ENCODE measurements at places on chromosomes 1 and 21.
A peak's percentile ranks its signal among the peaks of the same experiment; 100 is the strongest.

DNA sequence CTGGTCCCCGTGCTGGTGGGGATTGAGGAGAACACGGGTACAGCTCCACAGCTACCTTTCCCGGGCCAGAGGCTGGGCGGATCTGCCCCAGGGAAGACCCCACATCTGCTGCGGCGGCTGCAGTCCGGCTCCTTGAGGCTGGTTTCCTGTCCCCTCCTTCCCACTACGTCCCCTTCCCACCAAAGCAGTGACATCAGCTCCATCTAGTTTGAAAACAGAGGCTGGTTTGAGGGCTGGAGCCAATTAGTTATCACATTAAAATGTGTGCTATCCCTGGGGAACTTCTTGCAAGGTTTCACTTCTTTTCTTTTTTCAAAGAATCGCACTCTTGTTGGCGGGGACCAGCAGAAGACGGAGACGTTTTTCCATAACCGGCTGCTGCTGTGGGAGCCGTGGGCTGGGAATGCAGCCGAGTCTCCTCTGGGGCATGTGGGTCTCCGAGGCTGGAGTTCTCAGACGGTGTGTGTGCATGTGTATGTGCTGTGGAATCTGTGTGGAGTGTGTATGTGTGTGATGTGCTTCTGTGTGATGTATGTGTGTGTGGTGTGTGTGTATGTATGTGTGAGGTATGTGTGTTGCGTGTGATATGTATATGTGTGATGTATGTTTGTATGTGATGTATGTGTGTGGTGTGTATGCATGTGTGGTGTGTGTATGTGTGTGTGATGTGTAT is 8.9 kb upstream of the PCBP3 start:
- DNase-seq = no peak

GRCh38 chr1:203671521-203672278 is 45.1 kb downstream of the ATP2B4 start:
- DNase-seq = no peak

DNA sequence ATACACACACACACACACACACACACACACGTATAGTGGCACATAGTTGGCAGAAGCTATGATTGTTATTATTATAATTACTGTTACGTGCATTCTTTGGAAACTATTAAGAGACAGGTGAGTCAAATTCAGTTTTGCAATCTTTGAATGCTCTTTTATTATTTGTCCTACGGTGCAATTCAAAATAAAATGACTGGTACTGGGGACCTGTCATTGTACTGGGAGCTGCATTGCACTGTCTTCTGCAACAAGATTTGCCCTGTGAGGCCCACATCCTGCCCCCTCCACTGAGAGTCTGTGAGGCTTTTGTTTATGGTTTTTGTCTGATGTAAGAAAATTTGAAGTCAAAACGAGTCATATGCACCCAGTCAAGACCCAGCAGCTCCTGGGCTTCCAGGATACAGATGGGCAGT is 1.9 kb downstream of the LY9 start:
- no peak for DNase-seq

GRCh38 chr1:150282558-150282958 is 204 bp downstream of the CIART start:
- DNase-seq = no peak

DNA sequence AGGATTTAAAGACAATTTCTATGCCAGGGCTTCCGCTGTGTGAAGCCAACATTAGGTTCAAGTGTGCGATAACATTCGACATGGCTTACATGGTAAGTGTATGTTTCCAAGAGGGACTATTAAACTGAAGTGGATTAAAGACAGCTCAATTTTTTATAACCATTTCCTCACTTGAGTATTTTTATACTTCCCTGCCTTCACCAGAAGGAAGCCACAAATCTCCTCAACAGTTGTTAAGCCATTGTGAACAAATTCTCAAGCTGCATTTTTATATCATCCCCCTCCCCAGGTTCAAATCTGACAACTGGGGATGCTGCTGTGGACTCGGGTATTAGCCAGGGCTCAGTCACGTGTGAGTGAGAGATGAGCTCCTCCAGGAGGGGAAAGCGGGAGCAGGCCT is 116.3 kb downstream of the RHOU start:
- no peak for DNase-seq

DNA sequence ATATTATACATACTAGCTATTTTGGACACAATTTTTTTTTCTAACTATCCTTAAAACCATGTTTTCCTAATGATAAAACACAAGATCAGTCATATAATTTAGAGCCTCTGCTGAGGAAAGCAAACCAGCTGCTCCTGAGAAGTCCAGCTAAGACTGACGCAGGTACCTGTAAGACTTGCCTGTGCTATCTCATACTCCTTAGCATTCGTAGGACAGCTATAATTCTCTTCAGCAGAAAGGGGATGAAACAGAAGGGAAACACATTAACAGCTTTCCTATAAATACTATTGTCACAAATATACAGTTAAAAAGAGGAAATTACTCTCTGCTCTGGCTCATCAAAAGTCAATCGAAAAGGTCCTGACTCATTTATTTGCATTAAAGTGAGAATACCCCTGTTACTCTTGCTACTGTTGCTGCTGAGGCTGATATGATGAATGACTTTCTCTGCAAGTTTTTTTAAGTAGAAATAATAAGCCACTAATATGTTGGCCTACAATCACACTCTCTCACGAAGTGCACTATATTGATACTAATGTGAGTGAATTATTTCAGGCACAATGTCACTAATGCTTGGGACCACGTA is 757.1 kb downstream of the KCNT2 start:
- DNase-seq = no peak

- DNase-seq = no peak
Measured at GRCh38 chr1:76343356-76343755, 268.8 kb downstream of the ST6GALNAC3 start.

GRCh38 chr1:46062651-46063319 is 69.6 kb downstream of the PIK3R3 start:
- DNase-seq = no peak

DNA sequence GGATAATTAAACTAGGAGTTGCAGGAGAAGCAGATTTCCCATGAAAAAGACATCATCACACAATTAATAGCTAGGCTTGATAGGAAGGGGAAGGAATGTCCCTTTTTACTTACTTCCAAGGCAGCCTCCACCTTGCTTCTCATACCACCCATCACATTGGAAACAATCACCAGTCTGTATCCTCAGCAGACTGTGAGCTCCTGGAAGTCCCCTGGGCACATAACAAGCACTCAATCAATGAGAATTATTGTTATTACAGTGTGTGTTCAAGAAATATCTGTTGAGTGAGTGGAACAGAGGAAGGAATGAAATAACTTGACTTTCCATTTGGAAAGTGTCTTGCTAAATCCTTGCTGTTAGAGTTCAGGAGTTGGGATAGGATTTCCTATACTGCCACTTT is 36.2 kb downstream of the HIVEP3 start:
- no peak for DNase-seq

DNA sequence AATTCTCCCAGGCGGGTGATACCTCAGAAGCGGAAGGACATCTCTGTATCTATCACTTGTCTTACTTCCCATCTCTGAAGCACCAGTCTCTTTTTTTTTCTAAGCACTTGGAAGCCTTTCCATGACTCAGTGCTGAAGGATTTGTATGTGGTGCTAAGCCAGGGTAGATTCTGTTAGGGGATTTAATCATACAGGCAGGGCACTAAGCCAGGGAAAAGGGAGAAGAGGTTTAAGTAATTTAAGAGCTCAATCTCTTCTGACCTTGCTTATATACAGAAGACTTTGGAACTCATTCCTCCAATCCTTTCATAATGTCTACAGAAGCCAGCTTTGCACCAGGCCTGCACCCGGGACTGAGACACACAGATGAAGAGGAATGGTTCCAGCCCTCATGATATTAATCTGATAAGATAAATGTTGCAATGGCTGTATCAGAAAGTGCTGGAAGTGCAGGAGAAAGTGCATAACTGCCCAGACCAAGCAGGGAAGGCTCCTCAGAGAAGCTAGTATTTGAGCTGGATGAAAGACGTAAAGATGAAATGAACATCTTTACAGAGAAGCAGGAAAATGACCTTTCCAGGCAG is 11.0 kb downstream of the FAM163A start:
- no peak for DNase-seq

DNA sequence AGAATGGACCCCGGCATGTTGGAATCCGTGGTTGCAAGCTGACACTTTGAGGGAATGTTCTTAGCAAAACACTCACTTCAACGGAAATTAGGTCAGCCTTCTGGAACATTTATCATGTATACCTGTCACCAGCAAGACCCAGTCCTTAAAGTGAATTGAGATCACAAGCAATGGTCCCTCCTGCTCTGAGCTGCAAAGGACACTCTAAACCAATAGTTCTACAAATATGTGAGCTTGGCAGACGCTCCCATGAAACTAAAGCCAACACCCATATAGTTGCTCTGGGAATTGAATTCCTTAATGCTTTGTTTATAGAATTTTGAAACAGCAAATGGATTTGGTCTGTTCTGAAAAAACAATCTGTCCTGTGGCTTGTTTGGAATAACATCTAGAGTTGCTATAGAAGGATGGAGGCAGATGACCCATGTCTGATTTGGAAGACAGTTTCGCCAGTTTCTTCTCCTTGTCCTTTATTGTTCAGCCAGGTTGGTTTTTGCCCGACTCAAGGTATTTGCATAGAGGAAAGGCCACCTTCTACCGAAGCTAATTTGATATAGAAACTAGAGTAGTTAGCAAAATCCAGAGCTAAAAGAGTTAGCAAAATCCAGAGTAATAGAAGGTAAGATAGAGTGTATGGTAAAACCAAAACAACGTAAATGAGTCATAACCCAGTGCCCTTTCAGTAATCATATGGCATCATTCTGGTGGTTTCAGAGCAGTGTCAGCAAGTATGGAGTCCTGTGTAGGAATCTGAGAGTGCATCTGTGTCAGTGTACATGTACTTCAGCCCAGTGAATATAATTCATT is 236.2 kb downstream of the NFIA start:
- DNase-seq = no peak

DNA sequence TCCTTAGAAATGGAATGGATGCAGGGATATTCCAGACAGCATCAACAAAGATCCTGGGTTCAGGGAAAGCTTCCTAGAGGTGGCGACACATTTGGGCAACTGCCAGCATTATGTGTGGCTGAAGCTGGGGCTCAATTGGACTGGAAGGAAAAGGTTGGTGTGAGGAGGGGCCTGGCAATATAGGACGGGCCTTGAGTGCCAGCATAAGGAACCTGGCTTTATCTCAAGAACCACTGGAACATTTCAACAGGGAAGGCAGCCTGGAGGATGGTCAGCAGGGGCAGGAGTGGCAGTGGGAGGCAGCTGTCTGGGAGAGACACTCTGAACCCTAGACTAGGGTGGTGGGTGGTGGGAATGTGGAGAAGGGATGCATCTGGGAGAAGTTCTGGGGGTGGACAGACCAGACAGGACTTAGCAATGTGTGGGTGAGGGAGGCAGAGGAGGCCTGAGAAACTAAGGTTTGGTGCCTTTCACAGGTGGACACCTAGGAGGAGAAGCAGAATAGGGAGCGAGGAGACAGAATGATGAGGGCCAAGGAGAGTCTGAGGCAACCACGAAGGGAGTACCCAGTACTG is 3.5 kb downstream of the SH3BGRL3 start:
- DNase-seq = peak; percentile 69

GRCh38 chr1:30383221-30383711 is 340.1 kb downstream of the MATN1 start:
- DNase-seq = peak; percentile 71

DNA sequence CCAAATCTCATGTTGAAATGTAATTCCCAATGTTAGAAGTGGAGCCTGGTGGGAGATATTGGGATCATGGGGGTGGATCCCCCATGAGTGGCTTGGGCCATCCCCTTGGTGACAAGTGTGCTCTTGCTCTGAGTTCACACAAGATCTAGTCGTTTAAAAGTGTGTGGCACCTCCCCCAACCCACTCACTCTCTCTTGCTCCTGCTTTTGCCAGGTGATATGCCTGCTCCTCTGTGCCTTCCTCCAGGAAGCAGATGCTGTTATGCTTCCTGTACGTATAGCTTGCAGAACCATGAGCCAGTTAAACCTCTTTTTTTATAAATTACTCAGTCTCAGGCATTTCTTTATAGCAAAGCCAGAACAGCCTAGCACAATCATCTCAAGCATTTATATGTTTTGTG is 23.0 kb upstream of the HSPA13 start:
- no peak for DNase-seq

DNA sequence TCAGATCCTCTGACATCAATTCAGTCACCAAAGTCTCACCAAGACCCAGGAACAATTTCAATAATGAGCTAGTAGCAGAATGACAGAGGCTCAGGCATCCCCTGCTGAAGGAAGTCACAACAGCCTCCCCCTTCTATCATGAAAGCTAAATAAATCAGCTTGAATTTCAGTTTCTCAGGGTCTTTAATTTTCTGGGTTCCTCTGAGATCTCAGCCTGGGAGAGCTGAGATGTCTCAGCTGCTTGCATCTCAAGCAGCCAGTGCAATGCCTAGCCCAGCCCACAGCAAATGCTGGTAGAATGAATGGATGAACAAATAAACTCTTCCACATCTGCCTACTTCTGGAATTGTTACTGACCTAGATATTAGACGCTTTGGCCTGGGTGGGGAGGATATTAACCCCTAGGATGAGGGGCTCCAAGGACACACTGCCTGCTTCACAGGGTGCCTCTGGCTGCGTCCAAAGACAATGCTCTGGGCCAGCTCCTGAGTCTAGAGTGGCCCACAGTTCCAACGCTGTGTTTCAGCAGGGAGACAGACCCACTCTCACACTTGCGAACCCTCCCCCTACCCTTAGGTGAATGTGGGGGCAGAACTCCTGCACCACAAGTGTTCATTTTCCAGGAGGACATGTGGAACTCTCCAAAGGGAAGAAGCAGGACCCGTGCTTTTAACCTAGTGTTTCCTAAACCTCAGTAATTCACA is 11.2 kb upstream of the LORICRIN start:
- DNase-seq = no peak

- no peak for DNase-seq
Measured at GRCh38 chr1:170671629-170671963, 7.7 kb downstream of the PRRX1 start.

DNA sequence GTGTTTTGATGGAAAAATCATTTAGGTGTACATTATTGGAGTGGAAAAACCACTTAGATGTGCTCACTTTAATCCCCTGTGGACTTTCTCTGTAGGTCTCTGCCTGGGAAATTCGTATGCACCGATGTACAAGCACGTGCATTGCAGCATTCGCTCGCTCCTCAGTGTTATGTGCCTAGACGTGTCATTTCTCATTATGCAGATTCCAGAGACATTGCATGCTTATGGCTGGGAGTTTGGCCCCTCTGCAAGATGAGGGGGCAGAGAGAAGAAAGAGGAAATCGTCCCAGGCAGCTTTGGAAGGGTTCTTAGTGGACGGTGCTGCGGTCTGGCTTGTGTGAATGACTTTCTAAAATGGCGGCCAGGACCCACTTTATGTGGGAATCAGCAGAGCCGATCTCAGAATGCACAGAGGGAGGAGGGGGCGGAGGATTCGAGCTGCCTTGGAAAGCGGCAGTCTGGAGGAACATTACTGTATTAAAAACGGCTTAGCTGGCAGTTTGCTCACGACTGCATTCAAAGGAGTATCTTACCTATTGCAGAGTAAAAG is 2.3 kb downstream of the SPEN start:
- no peak for DNase-seq

GRCh38 chr1:36367066-36367465 is 18.7 kb downstream of the STK40 start:
- DNase-seq = no peak
